ENCODE measurements at places on chromosomes 1 and 21.

- no peak for DNase-seq
These were observed 64.9 kb upstream of the F3 start for GRCh38 chr1:94606471-94606870.

GRCh38 chr1:115144176-115144575 is 54.9 kb upstream of the TSPAN2 start:
- no peak for DNase-seq

GRCh38 chr21:36910581-36911307 is 55.7 kb downstream of the HLCS start:
- DNase-seq, result no peak

- no peak for DNase-seq
These were observed 24.5 kb downstream of the PTTG1IP start for GRCh38 chr21:44848821-44849521.

DNA sequence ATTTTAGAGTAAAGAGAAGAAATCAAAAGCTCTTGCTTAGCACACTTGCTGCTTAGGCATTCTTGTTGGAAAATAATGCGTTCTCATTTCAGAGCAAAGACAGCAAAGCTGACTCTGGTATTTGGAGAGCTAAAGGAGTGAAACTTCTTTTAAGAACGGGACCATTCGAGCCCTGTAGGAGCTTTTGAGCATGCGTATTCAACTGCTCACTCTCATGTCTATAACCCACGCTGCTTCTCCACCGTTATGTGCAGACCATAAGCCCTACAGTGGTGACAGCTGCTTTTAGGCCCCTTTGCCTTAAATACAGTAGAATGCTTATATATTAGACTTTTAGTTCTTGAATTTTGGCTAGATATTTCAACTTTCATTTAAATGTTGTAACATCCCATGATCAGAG is 214.2 kb upstream of the CACYBP start:
- no peak for DNase-seq

GRCh38 chr1:200805719-200806118 is 67.0 kb downstream of the CAMSAP2 start:
- DNase-seq, result no peak

DNA sequence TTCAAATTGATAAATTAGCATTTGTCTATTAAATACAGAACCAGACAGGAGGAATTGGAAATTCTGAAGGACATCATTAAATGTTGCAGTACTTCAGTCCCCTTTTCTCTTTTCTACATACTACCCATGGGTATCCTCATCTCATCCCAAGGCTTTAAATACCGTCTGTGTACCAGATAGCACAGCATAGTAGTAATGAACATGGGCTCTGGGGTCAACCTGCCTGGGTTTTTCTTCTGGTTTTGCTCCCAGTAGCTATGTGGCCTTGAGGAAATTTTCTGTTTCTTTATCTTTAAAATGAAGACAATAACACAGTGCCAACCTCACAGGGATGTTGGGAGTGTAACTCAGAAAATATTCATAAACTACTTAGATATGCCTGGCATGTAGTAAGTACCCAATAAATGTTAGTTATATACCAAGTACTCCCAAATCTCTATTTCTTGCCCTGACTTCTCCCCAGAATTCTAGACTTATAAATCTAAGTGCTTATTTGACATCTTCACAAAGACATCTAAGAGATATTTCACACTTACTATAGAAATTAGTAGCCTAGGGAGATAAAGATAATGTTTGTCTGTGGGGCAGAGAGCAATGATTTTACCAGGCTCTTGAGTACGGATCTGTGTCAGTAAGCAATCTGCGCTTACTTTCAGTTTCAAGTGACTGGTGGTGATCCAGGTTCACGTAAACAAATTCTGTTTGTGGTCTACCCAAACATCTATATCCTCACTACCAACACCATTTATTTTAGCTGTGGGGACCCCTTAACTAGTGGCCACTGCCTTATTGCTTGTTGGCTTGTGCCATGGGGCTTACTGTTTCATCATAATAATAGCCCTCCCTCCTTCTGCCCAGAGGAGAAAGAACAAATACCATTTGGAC is 37.3 kb downstream of the VANGL2 start:
- no peak for DNase-seq

- DNase-seq, result no peak
These were observed 91.5 kb upstream of the IPO9 start for GRCh38 chr1:201737352-201738060.

- no peak for DNase-seq
These were observed 36.5 kb downstream of the MACO1 start for GRCh38 chr1:25467193-25467592.

DNA sequence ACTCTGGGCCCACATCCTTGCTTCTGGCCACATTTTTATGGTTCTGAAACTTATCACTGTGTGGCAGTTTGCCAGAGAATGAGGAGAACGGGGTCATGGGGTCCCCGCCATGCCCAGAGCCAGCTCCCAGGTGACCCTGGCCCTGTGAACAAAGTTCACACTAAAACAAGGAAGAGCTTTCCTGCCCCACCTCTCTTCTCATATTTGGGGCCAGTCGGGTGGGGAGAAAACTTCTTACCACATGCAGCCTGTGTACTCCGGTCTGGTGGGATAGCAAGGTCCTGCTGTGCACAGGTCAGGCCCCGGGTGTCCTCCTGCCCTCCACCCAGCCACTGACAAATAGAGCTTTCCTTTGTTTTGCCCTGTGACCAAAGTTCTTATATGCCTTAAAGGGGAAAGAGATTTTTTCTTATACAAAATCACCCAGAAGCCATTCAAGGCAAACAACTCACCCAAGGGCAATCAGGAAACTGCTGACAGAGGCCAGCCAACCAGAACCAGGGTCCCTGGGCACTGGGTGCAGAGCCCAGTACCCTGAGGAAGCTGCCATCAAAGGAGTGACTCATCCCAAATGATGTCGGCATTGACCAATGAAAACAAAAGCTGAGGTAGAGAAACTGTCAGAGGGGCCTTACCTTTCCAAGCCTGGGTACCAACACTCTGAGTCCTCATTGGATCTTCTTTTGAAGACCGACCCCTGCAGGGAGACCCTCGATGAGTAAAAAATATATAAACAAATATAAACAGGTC is 53.6 kb downstream of the OLIG1 start:
- no peak for DNase-seq

GRCh38 chr1:39671433-39671792 is 494 bp downstream of the NT5C1A start:
- DNase-seq, result no peak

DNA sequence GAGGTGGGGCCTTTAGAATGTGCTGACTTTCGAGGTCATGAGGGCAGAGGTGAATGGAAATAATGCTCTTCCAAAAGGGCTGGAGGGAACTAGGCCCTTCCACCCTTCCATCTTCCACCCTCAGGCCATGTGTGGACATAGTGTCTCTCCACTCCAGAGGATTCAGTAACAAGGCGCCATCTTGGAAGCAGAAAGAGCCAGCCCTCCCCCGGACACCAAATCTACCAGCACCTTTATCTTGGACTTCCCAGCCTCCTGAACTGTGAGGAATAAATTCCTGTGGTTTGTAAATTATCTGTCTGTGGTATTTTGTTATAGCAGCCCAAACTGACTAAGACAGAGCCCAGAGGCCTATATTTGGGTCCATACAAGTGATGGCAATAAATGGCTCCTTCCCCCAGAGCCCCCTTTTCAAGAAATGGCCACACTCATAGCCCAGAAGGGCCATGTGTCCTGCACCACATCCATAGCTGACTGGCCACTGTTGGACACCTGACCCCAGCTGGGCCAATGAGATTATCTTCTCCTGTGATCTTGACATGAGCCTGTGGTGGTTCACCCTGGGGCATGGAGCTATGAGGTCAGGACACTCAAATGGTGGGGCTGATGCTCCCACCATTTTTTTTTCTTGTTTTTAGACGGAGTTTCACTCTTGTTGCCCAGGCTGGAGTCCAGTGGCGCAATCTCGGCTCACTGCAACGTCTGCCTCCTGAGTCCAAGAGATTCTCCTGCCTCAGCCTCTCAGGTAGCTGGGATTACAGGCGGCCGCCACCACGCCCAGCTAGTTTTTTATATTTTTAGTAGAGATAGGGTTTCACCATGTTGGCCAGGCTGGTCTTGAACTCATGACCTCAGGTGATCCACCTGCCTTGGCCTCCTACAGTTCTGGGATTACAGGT is 114.9 kb downstream of the RRAGC start:
- DNase-seq, result no peak

GRCh38 chr1:109598655-109599054 is 20.8 kb downstream of the GNAT2 start:
- no peak for DNase-seq

- no peak for DNase-seq
These were observed 427.2 kb downstream of the KIF26B start for GRCh38 chr1:245582026-245582425.

GRCh38 chr1:9894115-9894514 is 16.0 kb downstream of the CTNNBIP1 start:
- DNase-seq, result no peak

DNA sequence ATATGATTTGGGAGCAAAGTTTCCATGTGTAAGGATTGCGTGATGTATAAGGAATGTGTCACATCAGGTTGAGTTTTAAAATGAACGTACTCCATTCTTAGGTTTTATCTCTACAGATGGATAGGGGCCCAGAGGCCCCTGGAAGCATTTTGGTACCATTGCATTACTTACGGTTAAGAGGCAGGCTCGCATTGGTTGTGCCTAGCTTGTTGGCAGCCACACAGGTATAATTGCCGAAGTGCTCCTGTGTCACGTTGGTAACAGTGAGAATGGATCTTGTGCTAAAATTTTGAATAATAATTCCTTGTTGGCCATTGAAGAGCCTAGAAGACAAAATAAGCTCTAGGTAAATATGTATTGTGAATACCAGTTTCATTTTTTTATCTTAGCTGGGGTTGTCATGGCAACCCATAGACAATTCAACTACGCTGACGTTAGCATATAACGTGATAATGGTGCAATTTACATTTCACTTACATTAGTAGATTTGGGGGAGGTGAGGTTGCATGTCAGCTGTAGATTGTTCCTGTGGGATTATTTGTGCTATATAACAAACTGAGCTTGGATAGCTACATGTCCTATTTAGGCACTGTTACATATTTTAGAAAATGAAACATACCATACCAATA is 511.9 kb upstream of the ZRANB2 start:
- DNase-seq, result no peak

- no peak for DNase-seq
These were observed 22.6 kb downstream of the PRDM15 start for GRCh38 chr21:41856572-41856971.

DNA sequence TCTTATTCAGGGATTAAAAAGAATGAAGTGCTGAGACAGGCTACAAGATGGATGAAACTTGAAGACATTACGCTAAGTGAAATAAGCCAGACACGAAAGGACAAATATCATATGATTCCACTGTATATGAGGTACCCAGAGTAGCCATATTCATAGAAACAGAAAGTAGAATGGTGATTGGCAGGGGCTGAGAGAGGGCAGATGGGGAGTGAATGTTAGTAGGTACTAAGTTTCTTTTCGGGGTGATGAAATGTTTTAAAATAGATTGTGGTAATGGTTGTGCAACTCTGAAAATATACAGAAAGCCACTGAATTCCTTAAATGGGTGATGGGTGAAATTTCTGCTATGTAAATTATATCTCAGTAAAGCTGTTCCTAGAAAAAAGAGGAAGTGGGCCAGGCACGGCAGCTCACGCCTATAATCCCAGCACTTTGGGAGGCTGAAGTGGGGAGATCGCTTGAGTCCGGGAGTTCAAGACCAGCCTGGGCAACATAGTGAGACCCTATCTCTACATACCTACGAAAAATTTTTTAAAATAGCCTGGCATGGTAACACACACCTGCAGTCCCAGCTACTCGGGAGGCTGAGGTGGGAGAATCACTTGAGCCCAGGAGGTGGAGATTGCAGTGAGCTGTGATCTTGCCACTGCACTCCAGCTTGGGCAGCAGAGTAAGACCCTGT is 15.9 kb downstream of the SLC27A3 start:
- DNase-seq, result no peak

GRCh38 chr1:162678439-162678838 is 46.2 kb downstream of the DDR2 start:
- DNase-seq, result no peak

DNA sequence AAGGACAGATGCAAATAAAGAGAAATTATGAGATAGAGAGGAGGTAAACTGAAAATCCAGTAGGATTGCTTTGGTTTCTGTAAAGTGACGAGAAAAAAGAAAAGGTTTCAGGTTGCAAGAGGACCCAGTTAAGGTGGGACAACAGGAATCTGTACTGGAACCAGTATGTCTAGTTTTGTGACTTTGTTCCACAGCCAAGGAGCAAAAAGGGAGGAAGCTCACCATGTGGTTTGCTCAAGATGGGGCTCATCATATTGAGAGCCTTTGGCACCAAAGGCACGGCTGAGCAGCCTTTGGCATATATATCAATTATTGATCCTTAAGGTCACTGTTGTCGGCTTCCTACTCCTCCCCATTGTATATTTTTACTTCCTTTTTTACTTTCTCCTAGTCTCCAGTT is 1.8 kb upstream of the ZDHHC18 start:
- DNase-seq, result no peak

DNA sequence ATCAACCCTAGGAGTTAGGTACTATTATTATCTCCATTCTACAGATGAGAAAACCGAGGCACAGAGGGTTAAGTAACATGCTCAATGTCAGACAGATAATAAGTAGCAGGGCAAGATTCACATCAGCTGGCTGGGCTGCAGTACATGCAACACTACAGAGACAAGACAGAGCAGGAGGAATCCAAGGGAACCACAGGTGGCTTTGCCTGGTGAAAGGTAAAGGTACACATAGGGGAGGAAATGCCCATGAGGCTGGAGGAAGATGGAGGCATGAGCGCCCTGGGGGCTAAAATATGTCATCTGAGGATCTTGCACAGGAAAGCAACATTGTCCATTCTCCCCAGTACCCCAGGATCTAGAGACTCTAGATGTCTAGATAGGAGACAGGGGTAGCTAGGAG is 8.4 kb downstream of the ZBTB21 start:
- no peak for DNase-seq

DNA sequence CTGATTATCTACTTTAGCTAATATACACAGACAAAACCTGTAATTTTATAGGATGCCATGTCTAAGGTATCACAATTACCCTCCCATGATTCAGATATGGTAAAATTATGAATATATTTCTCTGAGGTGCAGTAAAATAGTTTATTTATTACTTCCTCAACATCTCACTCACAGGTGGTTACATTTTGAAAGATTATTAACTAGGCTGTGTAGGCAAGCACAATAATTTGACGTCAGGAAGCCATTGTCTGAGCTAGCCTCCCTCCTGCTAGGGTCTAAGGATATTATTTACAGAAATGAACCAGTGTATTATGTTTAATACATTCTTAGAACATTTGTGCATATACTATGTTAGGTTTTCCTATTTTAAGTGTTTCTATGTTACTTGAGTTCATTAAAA is 69.9 kb upstream of the ADGRL2 start:
- no peak for DNase-seq

All from stimulated activated CD8-positive, alpha-beta memory T cell treated with anti-CD3 and anti-CD28 coated beads, Interleukin-12 subunit alpha, Interleukin-12 subunit beta, amount 100 ng/mL, for 1 hour (primary cell).